Renal pelvis (tissue), 12 donors: ENCODE measurements at places on chromosomes 2 and 18. TPM values are rescaled to one million over a fixed set of nuclear protein-coding genes. Genes with fewer than 3 reads are reported as not detected.

NAPG gene
- 32.6 TPM for polyA plus RNA-seq

PPP3R1 gene
- 47.6 TPM for polyA plus RNA-seq

SNORC gene
- polyA plus RNA-seq, result 3.6 TPM

- DNase-seq, result no peak
These were observed 129.9 kb upstream of the RMP24 start for GRCh38 chr18:35842536-35842935.

DNA sequence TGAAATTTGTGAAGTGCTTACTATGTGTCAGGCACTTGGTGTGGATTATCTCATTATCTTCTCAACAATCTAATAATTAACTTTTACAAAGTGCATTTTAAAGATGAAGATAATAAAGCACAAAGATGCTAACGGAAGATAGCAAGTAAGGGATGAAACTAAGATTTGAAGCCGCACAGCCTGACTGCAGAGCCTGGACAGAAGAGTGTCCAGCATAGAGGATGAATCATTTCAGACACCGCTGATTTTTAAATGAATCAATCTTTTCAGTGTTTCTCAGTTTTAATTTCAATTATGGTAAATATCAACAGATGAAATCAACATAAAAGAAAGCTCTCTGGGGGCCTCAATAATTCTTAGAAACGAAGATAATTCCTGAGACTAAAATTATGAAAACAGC lies 24.5 kb upstream of the STAM2 start:
- no peak for DNase-seq

GRCh38 chr2:66217039-66217585 lies 217.8 kb upstream of the MEIS1 start:
- DNase-seq, result no peak

DNA sequence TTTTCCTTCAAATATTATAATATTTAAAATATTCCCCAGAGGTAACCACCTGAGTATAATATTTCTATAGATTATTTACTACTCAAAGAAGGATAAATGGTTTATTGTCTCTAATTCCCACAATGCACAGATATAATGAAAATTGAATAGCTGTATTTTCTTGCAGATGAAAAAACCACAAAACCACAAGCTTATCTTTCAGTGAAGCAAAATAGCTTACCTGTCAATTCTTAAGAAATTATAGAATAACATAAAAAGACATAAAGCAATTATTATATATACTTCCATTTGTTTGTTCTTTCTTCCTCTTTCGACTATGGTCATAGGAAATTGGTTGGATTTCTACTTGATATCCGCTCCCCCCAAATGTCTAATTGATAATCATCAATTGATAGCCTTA lies 98.8 kb downstream of the BARD1 start:
- DNase-seq, result no peak

- DNase-seq, result no peak
These were observed 939.5 kb downstream of the ERBB4 start for GRCh38 chr2:211599146-211599545.

DNA sequence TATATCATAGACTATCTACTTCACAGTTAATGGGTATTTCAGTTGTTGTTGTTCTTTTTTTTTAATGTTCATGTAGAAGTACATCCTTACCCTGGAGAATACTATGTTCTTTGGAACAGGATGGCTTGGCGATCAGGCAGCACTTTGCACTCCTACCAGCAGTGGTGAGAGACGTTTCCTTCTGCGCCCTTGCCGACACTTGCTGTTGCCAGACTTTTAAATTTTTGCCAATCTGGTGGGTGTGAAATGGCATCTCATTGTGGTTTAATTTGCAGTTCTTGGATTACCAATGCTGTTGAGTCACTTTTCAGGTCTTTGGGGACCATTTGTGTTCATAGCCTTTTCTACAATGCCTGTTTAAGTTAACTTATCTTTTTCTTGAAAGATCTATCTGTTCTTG lies 197.3 kb downstream of the SH3RF3 start:
- no peak for DNase-seq

DNA sequence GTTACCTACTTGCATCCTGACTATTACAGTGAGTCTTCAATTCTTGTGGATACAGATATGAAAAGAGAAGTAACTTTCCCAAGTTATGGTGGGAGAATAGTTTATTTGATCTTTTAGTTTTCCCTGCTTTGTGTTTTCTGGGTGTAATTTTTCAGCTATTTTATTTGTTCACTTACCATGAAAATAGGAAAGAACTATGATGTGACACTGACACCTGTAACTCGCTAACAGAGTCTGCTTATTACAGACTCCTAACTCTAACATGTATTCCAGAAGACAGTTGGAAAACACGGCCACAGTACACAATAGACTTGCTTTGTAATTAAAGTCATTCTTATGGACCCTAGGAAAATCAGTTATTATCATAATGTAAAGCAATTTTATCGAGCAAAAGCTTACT lies 323.2 kb downstream of the LRRTM1 start:
- no peak for DNase-seq

DNA sequence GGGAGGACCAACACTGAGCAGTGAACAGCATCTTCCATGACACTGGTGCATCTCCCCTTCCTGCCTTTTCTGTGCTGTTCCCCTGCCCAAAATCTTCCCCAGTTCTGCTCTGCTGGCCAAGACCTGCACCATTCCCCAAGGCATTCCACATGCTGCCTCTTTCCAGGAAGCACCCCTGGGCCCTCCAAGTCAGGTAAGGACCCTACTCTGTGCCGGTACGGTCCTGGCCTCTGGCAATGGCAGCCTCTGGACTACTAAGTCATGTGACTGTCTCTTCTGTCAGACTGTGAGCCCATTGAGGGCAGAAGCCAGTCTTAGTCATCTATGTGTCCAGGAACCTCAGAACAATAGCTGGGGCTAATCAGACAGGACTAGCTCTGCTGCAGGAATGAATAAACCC lies 282.0 kb downstream of the MYCN start:
- no peak for DNase-seq

DNA sequence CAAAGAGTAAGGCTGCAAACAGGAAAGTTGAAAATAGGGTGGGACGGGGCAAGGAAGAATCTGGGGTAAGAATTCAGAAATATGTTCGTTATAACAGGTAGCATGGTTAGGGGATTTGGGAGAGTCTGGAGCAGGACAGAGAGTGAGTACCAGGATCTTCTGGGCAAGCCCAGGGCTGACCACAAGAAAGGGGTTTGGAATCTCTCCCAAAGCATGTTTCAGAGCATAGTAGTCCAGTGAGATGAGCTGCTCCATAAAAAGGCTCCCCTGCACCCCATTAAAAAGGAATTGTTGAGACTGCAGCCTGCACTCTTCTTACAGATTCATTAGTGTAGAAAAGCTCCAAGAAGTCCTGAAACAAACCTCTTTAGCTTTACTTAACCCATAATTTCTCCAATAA lies 291.1 kb downstream of the MTX2 start:
- no peak for DNase-seq
